ENCODE measurements at places on chromosomes 1 and 21.

DNA sequence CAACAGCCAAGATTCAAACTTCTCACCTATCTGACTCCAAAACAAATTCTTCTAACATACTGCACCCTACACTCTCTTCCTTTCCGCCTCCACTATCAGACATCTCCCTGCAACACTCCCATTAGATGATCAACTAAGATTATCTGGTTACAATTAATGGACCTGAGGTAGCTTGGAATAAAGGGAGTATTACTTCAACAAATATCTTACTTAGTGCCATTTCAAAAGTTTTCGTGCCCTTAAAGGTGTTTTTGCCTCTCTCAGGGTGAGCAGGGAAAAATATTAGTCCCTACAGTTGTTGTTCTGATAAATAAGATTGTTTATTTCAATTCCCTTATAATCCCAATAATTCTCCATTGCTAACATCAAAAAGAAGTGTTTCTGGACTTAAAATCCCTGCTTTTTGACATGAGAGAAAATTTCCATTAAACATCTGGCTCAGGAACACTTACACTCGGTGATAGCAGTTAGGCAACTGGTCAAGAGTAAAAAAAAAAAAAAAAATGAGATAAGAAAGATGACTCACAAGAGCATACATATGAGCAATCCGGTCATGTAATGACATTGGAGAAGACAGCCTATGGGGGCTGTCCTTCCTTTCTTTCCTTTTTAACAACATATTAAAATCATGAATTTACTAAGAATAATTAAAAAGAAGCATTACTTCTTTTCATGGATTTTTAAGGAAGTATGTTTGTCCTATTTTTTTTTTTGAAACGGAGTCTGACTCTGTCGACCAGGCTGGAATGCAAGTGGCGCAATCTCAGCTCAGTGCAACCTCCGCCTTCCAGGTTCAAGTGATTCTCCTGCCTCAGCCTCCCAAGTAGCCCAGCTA, 7.6 kb downstream of the RSBN1 start:
- peak; percentile 46 for DNase-seq

GRCh38 chr1:210246447-210246846, 13.9 kb downstream of the SERTAD4 start:
- no peak for DNase-seq

DNA sequence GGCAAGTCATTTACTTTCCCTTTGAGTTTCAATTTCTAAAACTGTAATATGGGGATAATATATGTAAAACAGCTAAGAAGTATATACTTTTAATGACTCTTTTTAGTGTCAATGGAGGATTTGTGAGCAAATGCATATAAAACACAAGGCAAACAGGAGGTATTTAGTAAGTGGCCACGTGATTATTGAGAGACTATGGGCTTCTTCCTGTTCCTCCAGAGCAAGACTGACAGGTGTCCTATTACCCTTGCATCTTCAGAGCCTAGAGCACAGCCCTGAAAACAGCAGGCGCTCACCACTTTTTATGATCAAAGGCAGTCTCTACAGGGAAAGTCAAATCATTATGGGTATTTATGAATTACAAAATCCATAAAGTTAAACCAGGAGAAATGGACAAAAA, 941 bp upstream of the ROR1 start:
- DNase-seq = no peak

DNA sequence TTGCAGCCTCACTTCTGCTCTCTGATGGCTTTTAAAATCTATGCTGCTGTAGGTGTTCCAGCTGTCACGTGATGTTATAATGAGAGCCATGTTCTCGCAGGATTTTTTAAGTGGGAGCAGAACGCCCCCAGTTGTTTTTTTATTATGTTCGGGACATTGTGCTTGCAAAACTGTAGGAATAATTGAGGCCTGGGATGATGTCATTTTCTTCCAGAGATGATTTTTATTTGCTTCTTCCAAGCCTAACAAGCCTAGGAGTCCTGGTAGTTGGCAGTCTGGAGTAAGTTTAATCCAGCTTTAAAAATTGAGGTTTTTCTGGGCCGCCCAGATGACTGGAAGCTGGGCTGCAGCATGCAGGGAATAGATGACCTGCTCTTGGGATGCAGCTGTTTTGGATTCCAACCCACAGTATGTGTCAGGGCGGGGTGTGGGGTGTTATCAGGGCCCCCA, 34.6 kb upstream of the CHIT1 start:
- no peak for DNase-seq

- DNase-seq = no peak
Measured at GRCh38 chr1:40711465-40712404, 20.2 kb downstream of the NFYC start.

GRCh38 chr1:21865943-21866706, 54.1 kb downstream of the LDLRAD2 start:
- no peak for DNase-seq

- DNase-seq = peak; percentile 86
Measured at GRCh38 chr1:16155537-16156410, at the start of gene EPHA2. Gene EPHA2, minus strand, starts transcription at chr1:16156069. Its CDS starts 137 bp downstream, at chr1:16155932.

GRCh38 chr21:34336245-34336644, 27.6 kb upstream of the KCNE2 start:
- DNase-seq = no peak

- DNase-seq = no peak
Measured at GRCh38 chr1:223726380-223727001, 14.2 kb downstream of the CAPN2 start.

GRCh38 chr1:207867136-207868109, 43.5 kb downstream of the CD34 start:
- DNase-seq = no peak

DNA sequence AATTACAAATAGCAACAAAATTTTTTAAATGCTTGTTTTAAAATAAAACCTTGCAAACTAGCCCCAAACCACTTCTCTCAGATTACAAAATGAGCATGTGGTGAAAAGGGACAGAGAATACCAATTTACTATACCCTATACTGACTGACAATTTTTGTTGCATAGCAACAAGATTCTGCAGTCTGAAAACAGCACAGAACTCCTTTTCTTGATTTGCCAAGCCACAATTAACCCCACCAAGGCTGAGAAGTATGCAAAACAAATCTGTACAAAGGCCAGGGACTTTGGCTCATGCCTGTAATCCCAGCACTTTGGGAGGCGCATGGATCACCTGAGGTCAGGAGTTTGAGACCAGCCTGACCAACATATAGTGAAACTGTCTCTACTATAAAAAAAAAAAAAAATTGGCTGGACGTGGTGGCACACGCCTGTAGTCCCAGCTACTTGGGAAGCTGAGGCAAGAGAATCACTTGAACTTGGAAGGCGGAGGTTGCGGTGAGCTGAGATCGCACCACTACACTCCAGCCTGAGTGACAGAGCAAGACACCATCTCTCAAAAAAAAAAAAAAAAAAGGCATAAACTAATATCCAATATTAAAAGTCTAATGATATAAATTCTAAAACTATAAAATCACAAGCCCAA, 21.8 kb downstream of the ENAH start:
- no peak for DNase-seq

- no peak for DNase-seq
Measured at GRCh38 chr1:64514197-64514765, 44.4 kb downstream of the CACHD1 start.

DNA sequence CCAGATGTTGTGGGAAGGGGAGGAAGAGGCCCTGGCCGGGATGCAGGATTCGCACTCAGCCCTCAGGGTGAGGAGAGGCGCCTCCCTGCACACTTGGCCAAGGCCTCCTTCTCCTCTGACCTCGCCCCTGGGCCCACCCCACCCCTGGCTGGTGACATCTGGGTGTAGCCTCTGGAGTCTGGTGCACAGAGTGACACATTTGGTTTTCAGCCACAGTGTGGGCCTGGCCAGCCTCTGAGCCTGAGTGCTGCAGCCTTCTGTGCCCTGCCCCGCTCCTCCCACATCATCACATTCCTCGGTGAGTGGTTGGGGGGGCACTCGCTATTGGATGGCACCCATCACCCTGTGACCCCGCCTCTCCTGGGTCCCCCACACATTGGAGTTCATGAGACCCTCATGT, 45.8 kb downstream of the PRDM16 start:
- DNase-seq = no peak

GRCh38 chr1:154760469-154760933, 109.6 kb downstream of the KCNN3 start:
- DNase-seq = peak; percentile 45

DNA sequence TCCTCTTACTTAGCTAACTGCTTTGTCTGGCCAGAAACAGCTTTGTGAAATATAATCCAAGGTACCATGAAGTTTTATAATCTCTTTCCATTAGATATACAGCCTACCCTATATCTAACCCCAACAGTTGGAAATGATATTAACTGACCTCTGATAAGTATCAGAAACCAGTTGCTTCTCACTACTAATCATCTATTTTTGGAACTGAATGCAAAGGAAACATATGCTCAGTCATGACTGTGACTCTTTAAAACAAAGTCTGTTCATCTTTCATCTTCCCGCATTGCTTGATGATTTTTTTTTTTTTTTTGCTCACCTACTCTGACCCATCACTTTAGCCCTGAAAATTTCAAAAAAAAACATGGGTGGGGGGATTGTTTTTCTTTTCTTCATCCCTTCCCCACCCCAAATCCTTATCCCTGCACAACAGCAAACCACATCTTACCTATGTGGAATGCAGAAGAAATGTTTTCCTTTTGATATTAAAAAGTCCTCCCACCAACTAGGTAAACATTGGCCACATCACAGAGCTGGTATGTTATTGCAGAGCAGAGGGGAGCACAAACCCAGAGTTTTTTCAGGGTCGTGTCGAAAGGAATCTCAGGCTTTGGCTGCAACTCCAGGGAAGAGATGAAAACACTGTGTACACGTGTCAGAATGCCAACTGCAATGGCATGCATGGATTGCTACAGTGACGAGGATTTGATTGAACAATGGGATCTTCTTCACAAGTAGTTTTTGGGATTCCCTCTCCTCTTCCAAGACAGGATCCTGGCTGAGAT, 137.3 kb downstream of the SLC30A10 start:
- DNase-seq = no peak

GRCh38 chr1:33332881-33333280, 12.0 kb upstream of the A3GALT2 start:
- DNase-seq = no peak

GRCh38 chr1:155086128-155086741, 7.6 kb downstream of the EFNA3 start:
- peak; percentile 52 for DNase-seq

- no peak for DNase-seq
Measured at GRCh38 chr21:41611966-41612606, 104.1 kb upstream of the TMPRSS2 start.

GRCh38 chr1:31568895-31569595, 7.3 kb upstream of the TINAGL1 start:
- DNase-seq = no peak

- DNase-seq = no peak
Measured at GRCh38 chr1:175808573-175808972, 65.2 kb upstream of the TNR start.

DNA sequence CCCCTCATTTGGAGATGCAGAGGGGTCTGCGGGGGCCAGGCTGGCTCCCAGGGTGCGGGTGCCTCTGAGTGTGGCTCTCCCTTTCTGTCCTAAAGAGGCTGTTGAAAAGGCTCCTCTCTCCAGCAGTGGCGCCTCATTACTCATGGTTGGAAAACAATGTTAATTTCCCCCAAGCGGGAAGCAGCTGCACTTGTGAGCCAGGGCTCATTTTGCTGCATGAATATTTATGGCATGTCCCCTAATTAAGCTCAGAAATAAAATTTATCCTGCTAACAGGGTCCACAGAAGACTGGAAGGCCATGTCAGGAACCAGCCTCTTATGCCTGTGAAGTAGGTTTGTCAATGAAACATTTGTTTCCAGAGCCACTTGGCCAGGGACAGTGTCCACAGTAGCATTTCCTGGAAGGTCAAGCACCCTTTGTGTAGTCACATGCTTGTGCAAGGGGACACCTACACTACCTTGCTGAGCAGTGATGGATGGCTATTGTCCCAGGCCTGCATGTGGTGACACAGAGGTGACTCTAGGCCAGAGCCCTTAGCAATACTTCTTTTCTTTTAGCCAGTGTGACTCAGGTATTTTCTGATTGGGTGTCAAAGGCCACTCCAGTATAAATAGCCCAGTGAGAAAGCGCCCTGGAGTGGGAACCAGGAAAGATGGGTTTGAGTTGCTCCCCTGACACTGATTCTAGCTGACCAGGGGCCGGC, 259.0 kb downstream of the FOXD2 start:
- no peak for DNase-seq

GRCh38 chr1:113855630-113856400, 15.7 kb downstream of the PTPN22 start:
- no peak for DNase-seq

DNA sequence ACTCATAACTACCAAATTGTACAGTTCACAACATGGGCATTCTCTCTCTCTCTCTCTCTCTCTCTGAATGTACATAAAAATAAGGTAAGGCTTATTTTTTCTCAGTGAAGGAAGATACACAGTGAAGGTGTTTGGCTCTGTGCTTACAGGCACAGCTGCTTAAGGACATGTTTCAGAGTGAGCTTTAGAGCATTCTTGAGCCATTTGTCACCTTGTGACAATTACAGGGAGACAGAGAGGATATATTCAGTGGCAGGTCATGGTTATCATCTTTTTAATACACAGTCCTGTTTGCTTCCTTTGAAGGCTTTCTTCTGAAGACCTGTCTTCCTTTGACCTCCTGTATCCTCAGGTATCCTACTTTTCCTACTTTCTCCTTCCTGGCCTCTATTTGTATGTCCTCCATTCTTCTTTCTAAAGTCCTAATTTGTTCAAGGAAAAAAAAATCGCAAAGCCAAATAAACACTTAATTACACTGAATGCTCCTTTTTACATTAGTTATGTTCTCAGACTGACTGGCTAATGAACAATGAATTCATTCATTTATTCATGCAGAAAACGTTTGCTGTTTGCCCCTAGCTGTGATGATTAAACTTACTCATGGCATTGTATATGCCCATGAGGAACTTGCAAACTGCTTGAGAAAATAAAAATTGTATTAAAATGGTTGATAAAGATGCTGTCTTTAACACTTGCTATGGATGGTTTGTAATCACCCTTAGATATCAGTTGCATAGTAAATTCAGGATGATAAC, 33.4 kb downstream of the HSD17B7 start:
- DNase-seq = no peak

- no peak for DNase-seq
Measured at GRCh38 chr1:66415866-66416265, 118.1 kb upstream of the SGIP1 start.

DNA sequence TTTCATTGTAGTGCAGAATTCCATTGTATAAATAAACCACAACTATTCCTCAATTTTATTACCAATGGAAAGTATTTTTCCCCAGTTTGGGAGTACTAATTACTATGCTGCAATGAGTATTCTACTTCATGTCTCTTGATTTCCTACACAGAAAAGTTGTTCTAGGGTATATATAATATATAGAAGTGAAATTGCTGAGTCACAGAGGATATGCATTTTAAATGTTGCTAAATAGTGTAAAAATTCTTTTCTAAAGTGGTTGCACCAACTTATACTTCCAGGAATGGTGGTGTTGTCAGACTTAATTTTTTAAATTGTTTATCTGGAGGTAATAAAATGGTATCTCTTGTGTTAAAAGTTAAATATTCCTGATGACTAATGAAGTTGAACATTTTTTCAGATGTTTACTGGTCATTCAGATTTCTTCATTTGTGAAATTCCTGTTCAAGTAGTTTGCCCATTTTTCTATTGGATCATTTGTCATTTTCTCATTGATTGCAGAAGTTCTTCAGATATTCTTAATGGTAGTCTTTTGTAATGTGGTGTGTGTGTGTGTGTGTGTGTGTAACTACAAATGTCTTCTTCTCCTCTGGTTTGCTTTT, 19.1 kb upstream of the MYOG start:
- no peak for DNase-seq

- DNase-seq = no peak
Measured at GRCh38 chr1:176058686-176059085, 148.4 kb downstream of the COP1 start.

- DNase-seq = no peak
Measured at GRCh38 chr21:44518686-44519085, 21.3 kb downstream of the KRTAP10-1 start.

GRCh38 chr1:104780470-104781078, 1030.9 kb downstream of the AMY1C start:
- DNase-seq = peak; percentile 21

All from NCI-H460 (cell line).